ENCODE measurements at places on chromosomes 7 and 10.

- no peak for DNase-seq
These were observed 948.7 kb upstream of the GHITM start for GRCh38 chr10:83190614-83191013.

- no peak for DNase-seq
These were observed 160.5 kb upstream of the PRSS58 start for GRCh38 chr7:142418326-142418725.

GRCh38 chr10:27661514-27662286 is 83.9 kb downstream of the MKX start:
- DNase-seq: peak; percentile 25

DNA sequence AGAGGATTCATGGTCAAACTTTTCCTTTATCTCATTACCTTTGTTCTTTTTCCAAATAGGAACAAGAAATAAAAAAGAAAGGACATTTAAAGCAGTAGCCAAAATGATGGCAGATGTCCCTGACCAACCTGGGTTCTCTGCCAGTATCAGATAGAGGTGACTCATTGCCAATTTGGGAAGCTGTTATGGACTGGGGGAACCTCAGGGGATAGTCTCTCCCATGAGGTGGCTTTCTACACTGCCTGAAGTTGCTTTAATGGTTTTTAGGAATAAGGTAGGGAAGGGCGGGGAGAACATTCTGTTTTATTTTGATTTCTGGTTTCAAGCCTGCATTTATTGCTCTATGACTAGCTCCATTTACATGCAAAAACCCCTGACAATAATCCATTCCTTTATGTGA is 457.9 kb upstream of the TPK1 start:
- no peak for DNase-seq

DNA sequence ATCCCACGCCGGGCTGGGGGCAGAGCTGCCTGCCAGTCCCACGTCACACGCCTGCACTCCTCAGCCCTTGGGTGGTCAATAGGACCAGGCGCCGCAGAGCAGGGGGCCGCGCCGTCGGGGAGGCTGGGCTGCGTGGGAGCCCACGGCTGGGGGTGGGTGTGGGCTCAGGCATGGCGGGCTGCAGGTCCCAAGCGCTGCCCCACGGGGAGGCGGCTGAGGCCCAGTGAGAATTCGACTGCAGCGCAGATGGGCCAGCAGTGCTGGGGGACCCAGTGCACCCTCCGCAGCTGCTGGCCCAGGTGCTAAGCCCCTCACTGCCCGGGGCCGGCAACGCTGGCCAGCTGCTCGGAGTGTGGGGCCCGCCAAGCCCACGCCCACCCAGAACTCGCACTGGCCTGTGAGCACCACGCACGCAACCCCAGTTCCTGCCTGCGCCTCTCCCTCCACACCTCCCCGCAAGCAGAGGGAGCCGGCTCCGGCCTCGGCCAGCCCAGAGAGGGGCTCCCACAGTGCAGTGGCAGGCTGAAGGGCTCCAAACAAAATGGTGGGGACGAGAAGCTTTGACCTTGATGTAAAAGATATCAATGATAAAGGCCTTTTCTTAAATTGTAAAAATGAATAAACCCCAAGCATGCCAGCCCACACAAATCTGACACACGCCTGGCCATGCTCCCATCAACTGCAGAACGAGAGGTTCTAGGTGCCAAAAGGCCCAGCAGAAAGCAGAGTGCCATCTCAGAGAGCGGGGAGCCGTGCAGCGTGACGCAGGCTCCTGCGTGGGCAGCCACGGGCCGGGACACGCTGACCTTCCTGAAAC is 255.5 kb downstream of the MAD1L1 start:
- no peak for DNase-seq

DNA sequence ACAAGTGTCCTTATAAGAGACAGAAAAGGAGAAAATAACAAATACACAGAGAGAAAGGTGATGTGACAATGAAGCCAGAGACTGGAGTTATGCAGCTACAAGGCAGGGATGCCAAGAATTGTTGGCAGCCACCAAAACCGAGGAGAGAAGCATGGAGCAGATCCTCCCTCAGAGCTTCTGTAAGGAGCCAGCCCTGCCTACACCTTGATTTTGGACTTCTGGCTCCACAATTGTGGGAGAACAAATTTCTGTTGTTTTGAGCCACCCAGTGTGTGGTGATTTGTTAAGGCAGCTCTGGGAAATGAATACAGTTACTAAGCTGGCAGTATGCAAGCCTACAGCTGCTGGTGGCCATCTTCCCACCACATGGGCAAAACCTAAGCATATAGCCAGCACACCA is 163.6 kb downstream of the GRM8 start:
- no peak for DNase-seq

DNA sequence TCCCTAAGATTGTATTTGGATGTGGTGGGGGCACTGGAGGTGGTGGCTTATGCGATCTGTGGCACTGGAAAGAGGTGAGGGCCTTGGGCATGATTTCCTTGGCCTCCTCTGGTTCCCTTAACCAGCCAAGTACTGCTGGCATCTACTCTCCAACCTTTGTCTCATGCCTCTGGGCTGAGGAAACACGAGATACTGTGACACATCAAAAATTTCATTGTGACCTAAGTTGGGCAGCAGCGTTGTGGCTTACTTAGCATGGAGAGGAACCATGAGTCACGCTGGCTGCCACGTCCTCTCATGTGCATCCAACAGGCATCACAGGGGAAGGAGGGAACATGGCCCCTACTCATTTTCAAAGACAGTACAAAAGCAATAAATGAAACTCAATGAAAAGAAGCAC is 29.7 kb upstream of the GSDME start:
- peak; percentile 77 for DNase-seq

DNA sequence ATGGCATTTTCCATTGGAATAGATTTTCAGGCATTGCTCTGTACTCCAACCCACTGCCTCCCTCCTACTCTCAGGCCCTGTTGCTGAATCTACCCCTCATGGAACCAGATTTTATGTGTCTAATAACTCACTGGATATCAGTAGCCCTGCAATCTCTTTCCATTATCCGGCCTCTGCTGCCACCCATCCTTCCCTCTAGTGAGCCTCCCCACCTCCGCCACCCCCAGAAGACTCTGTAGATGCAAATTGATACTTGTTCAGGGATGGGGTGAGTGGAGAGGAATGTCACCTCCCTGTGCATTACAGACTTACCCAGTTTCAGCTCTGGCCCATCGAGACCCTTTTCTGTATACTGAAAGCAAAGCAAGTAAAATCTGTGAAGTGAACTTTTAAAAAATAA is 52.3 kb upstream of the PHYHIPL start:
- no peak for DNase-seq

- DNase-seq: no peak
These were observed 117.1 kb upstream of the HPS1 start for GRCh38 chr10:98563811-98564210.

- DNase-seq: no peak
These were observed 80.8 kb downstream of the HIBADH start for GRCh38 chr7:27581906-27582305.

DNA sequence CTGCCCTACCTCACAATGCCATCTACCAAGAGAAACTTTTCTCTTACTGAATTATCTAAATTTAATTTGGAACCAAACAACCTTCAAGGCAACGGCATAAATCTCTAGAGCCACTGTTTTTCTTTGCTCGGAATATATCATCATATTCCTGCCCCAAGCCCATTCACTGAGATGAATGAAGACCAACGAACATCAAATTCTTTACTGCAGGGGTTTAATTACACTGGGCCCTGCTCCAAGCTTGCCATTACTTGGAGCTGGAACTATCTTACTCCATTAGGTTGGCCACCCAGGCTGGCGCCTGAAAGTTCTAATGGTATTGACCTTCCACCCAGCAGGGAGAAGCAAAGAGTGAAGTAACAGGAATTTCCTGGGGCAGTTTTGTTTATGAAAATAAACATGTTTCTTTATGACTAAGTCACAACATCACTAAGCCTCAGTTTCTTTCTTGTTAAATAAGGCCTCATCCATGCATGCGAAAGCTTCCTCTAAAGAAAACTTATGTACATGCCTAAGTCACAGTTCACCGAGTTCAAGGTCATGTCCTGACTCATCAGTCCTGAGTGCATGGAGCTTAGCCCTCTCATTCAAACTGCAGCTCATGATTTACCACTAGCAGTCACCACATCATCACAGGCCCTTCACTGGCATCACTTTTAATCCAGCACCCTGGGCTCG is 42.1 kb upstream of the ANAPC16 start:
- peak; percentile 78 for DNase-seq

GRCh38 chr7:7489546-7489945 is 46.1 kb downstream of the COL28A1 start:
- DNase-seq: no peak

DNA sequence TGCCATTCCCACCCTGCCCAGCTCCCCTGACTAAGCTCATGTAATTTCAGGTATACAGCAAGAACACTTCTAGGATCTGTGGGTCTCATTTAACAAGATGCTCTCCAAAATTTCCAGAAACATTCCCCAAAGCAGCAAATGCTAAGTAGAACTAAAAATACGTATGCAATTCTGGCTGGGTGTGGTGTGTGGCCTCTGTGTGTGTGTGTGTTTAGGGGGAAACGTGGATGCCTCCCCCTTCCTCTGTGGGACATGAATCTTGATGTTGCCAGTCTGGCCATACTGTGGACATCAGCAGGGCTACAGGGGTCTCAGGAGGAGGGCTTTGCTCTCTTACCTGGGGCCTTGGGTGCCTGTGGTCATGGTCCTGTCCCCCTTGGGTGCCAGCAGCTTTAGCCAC is 18.4 kb downstream of the EMX2 start:
- no peak for DNase-seq

DNA sequence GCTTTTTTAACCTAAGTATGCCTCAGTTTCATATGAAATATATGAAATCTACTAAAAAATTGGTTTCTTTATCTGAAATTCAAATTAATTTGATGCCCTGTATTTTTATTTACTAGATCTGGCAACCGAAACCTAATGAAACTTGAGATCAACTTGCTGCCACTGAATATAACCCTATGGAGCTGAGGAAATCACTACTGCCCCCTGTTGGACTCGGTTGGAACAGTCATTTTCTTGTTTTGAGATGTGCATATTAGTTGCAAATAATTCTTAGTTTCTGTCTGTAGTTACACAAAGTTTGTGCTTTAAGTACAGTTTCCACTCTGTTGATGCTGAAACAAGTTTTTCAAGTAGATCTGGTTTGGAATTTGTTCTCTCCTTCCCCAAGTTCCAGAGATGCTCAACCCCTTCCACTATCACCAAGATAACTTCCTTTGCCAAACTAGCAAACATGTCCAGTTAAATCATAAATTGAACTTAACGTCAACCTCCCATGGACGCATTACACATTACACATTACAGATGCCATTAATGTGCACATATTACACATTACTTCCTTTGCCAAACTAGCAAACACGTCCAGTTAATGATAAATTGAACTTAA is 22.2 kb upstream of the EXOC4 start:
- DNase-seq: peak; percentile 40

GRCh38 chr7:54773472-54774399 is 14.7 kb upstream of the SEC61G start:
- DNase-seq: peak; percentile 52

DNA sequence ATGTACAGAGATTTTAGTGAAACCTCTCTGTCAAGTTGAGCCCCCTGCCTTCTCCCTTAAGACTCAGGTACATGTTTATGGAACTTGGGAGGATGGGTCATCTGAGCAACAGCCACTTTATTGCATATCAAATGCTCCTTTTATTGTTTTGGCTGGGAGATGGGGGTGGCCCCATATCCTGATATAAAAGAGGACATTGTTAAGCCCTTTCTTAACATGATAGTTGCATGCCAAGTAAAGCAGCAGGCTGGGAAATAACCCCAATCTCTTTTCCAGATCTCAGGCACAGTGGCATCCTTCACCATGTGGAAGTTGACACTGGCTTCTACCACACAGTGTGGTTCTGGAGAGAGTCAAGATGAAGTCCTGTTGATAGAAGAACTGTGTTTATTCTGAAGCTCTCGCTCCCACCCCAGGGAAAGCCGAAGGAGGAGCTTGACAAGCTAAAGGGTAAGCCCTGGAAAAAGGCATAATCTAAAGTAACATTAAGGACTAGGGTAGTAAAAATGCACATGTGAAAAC is 746.7 kb downstream of the SUGCT start:
- no peak for DNase-seq

- no peak for DNase-seq
These were observed 51.5 kb downstream of the CCNY start for GRCh38 chr10:35387768-35388167.

DNA sequence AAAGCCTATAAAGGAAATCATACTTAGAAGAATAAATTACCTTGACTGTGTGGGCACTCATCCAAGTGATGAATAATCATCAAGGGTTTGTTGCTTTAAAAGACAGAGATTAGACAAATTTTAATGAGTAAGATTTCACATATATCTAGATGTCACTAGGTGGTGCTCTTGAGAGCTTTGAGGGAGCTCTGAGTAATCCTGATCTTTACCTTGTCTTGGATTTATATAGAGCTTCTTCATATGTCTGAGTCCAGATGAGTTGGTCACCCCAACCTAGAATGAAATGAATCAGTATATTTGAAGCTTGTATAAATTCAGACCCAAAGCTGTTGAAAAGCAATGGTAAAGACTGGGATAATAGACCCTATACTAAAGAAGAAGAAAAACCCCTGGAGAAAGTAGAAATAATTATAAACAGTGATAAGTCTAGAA is 3.7 kb downstream of the AGR2 start:
- peak; percentile 71 for DNase-seq

DNA sequence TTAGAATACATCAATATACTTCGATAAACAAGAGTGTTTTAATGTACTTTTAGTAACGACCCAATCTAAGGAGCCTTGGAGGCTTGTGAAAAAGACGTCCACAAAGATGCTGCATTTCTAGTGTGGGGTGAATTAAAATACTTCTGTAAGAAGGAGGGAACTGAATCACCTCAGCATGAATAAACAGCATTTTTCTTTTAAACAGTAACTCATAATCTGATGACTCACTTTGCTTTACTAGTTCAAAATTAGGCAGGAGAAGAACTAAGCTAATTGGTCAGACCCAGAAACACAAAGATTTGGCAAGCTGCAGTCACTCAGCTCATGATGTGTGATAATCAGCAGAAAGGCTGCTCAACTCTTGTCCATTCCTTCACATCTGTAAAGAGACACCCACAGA is 24.2 kb downstream of the NCOA4 start:
- peak; percentile 39 for DNase-seq

GRCh38 chr10:114077815-114078219 is 34.2 kb downstream of the ADRB1 start:
- no peak for DNase-seq

- DNase-seq: no peak
These were observed 42.3 kb upstream of the GARS1 start for GRCh38 chr7:30552330-30552729.

GRCh38 chr10:77741746-77742145 is 104.1 kb upstream of the KCNMA1 start:
- no peak for DNase-seq

GRCh38 chr10:88162852-88163251 is 299.4 kb downstream of the PTEN start:
- no peak for DNase-seq

GRCh38 chr7:110486549-110486948 is 604.4 kb upstream of the LRRN3 start:
- no peak for DNase-seq
